ENCODE measurements at places on chromosomes 13 and 19.

- no peak for DNase-seq
Measured at GRCh38 chr13:20303636-20304035, 71.5 kb upstream of the GJB6 start.

DNA sequence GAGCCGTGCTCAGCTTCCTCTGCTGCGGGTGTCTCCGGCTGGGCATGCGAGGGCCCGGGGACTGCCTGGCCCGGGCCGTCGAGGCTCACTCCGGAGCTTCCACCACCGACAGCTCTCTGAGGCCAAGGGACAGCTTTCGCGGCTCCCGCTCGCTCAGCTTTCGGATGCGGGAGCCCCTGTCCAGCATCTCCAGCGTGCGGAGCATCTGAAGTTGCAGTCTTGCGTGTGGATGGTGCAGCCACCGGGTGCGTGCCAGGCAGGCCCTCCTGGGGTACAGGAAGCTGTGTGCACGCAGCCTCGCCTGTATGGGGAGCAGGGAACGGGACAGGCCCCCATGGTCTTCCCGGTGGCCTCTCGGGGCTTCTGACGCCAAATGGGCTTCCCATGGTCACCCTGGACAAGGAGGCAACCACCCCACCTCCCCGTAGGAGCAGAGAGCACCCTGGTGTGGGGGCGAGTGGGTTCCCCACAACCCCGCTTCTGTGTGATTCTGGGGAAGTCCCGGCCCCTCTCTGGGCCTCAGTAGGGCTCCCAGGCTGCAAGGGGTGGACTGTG is 1.2 kb downstream of the S1PR4 start:
- DNase-seq, result no peak

- DNase-seq, result no peak
Measured at GRCh38 chr19:19260417-19261214, 12.5 kb downstream of the TM6SF2 start.

GRCh38 chr19:48819366-48819816 is 8.6 kb upstream of the BCAT2 start:
- no peak for DNase-seq

GRCh38 chr13:113325779-113326178 is 28.7 kb downstream of the LAMP1 start:
- no peak for DNase-seq

GRCh38 chr13:109868578-109869311 is 82.4 kb upstream of the IRS2 start:
- DNase-seq, result no peak

GRCh38 chr19:51096473-51097165 is 11.6 kb downstream of the CTU1 start:
- DNase-seq, result no peak

DNA sequence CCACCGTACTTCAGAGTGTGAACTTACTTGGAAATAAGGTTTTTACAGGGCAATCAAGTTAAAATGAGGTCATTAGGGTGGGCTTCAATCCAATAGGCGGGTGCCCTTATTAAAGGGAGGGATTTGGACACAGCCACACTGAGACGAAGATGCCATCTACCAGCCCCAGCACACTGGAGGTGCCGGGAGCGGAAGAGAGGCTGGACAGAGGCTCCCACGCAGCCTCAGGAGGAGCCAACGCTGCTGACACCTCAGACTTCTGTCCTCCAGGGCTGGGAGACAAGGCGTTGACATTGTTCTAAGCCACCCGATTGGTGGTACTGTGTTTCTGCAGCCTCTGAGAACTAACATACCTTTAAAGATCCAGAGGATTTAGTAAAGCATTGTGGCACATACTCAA is 12.6 kb upstream of the RAB20 start:
- no peak for DNase-seq

DNA sequence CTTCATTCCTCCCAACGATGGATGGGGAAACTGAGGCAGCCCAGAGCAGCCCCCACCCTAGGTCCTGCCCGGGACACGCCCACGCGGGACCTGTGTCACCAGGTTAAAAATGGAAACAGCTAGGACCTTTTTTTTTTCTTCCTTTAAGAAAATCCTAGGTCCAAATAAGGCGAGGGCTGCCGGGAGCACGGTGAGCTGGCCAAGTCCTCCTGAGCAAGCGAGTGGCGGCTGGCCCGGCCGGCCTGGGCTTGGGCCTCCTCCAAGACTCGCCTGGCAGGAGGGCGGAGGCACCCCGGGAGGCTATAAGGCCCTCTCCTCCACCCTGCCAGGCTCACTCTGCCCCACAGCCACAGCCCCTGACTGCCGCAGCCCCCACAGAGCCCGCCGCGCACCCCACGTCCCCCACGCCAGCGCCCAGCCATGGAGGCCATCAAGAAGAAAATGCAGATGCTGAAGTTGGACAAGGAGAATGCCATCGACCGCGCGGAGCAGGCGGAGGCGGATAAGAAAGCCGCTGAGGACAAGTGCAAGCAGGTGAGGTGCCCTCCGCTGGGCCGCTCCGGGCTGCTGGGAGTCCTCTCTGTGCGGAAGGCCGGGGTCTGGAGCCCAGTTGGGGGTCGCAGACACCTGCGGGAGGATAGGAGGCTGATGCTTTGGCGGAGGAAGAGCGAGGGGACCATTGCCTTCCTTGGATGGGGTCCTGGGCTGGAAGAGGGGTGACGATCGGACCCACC is 8.9 kb upstream of the TPM4 start:
- no peak for DNase-seq

- DNase-seq, result no peak
Measured at GRCh38 chr19:34327851-34328250, 37.1 kb upstream of the GPI start.

GRCh38 chr13:94952787-94953186 is 240.4 kb upstream of the SOX21 start:
- no peak for DNase-seq

DNA sequence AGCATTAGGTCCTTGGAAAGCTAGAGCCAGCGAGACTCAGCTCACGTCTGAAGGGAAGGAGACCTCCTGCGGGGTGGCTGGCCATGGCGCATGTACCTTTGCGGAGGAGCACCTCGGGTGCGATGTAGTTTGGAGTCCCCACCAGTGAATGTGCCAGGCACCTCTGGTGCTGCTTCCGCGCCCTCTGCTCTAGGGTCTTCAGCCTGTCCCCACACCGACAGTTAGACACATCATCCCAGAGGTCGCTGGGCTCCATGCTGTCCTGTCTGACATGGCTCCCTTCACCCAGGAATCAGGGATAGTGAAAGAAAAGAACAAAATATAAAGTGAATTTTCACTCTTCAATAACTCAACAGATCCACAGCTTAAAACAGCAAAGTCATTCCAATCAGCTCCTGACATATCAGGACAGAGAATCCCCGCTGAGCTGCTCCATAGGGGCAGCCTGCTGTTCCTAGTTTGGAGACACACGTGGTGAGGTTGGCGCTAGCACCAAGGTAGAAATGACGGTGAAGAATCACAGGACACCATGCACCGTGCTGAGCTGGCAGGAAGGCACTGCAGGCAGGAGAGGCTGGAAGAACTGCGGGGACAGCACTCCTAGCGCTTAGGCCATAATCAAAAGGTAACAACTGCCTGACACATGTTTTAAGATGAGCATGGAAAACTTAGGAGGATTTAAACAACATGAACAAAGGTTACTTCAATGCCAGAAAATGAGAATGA is 79.0 kb upstream of the XPO4 start:
- no peak for DNase-seq
